ENCODE measurements at places on chromosomes 1 and 21.

DNA sequence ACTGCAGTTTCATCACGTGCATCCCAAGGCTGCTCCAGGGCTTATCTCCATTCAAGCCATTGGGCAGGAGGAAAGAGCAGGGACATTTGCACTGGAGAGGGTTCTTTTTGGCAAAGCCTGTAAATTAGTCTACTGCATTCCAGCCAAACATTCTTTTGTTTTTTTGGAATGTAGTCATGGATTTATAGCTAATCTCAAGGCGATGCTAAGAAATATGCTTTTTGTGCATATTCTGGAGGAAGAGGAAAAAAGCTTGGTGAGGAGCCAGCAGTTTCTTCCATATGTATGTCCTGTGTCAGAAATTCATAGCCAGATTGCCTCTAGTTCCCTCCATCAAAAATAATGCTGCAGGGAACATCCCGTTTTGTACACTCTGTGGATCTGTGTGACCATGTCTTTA is 221.4 kb downstream of the BACH1 start:
- DNase-seq: no peak

DNA sequence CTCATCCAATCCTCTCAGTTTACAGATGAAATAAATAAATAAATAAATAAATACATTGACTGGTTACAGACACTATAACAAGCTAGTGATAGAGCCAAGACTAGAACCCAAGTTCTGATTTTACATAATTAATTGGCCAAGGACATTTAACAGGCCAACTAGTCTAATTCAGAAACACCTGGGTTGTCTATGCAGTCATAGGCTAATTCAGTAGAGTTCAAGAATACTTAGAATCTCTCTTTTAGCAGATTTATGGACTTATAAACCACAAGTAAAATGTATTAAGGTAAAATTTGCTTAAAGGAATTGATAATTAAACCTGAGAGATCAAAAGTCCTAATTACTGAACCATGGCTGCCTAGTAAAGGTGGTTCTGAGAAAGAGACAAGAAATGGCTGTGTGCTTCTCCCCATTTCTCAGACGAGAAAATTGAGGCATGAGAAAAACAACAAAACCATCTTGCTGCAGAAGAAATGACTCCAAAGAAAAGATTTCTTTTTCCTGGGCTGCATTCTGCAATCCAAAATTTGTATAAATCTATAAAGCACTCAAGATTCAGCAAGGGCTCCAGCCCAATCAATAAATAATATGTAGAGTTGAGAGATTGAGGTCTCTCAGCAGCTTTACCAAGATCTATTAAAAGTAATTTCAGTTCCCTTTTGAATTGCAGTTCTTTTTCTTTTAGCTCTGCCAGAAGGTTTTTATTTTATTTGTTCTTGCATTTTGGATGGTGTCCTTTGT is 98.3 kb downstream of the DUSP10 start:
- DNase-seq: no peak

DNA sequence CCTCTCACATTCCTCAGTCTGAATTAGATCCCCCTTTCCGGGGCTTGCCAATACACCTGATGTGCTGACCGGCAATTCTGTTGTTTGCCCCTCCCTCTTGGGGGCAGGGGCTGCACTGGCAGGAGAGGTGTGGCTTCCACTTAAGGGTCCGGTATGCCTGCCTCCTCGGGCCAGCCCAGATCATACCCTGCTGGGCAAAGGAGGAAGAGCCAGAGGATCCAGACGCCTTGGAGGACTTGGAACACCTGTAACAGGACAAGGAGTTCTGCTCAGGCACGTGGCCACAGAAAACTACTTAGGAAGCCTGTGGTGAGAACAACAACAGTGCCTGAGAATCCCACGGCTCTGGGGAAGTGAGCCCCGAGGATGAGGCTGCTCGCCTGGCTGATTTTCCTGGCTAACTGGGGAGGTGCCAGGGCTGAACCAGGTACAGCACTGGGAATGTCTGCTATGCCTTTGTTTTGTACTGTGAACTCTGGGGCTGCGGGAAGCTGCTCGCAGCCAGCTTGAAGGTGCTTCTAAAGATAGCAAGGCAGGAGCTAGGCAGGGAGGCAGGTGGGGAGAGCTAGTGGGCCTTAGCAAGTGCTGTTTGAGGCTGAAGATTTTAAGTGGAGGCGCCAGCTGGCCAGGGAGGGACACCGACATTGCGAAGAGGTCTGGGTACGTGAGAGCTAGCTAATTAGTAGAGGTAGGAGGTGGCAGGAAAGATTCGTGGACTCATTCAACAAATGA is at the start of gene SMPDL3B:
TSS of gene SMPDL3B (plus strand) at position 183 of the 732 bp plus-strand sequence. CDS start at position 367, 184 bp downstream.
- no peak for DNase-seq

DNA sequence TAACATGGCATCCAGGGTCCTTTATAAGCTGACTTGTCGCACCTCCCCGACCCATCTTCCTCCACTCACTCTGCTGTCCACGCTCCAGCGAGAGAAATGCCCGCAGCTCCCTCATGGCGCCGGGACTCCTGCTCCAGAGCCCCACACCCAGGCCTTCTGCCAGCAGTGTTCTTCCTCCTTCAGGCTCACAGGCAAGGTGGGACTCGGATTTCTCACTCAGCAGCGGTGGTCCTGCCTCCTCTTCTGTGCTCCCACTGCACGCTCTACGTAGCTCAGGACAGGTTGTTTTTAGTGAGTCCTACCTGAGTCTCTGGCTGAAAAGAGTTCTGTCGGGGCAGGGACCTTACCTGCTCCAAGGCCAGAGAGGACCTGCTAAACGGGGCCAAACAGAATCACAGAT is 11.2 kb downstream of the THEMIS2 start:
- no peak for DNase-seq
